ENCODE measurements at places on chromosomes 2 and 18. TPM values are rescaled to one million over a fixed set of nuclear protein-coding genes. Genes with fewer than 3 reads are reported as not detected.

ACVR1C gene
- total RNA-seq, result 0.83 TPM

LYG2 gene
- not detected for total RNA-seq

IGFBP5 gene
- total RNA-seq, result 266 TPM

GPR45 gene
- total RNA-seq, result not detected

NOSTRIN gene
- total RNA-seq, result not detected

MAPK4 gene
- 0.17 TPM for total RNA-seq

CGREF1 gene
- total RNA-seq, result 6.8 TPM

ARHGAP15 gene
- not detected for total RNA-seq

NEU4 gene
- not detected for total RNA-seq

DNAJC5G gene
- not detected for total RNA-seq

POTEI gene
- 0.17 TPM for total RNA-seq

RTKN gene
- total RNA-seq, result 206 TPM

TMEM169 gene
- total RNA-seq, result 0.27 TPM

GAL3ST2 gene
- total RNA-seq, result not detected

CHRNG gene
- not detected for total RNA-seq

UGT1A5 gene
- total RNA-seq, result 1.3 TPM

HOXD3 gene
- not detected for total RNA-seq

LYPD6 gene
- 0.33 TPM for total RNA-seq

TSPYL6 gene
- not detected for total RNA-seq

ANO7 gene
- total RNA-seq, result 2.5 TPM

FEV gene
- total RNA-seq, result not detected

Data from mammary epithelial cell (primary cell).